NCI-H1092 (cell line): ENCODE measurements at places on chromosomes 5 and 9.

GRCh38 chr5:126450346-126450745 is 27.1 kb downstream of the GRAMD2B start:
- no peak for DNase-seq

DNA sequence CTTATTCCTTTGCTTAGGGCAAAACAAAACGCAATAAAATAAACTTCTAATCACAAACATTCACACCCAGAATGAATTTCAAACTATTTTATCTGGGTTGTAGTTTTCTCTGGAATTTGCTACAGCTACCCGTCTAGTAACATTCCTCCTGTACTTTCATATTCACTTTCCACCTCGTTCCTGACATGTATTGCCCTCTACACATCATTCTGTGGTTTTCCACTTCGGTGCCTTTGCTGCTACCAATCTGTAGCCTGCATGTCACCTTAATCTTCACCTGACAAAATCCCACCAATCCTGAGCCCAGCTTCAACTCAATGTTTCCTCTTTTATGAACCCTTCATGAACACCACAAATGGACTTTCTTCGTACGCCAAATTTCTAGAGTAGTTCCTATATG is 694.1 kb upstream of the C9orf72 start:
- no peak for DNase-seq

- no peak for DNase-seq
These were observed 12.6 kb downstream of the MGAT1 start for GRCh38 chr5:180790020-180790419.

- no peak for DNase-seq
These were observed 64.4 kb downstream of the C9orf85 start for GRCh38 chr9:71975833-71976232.

DNA sequence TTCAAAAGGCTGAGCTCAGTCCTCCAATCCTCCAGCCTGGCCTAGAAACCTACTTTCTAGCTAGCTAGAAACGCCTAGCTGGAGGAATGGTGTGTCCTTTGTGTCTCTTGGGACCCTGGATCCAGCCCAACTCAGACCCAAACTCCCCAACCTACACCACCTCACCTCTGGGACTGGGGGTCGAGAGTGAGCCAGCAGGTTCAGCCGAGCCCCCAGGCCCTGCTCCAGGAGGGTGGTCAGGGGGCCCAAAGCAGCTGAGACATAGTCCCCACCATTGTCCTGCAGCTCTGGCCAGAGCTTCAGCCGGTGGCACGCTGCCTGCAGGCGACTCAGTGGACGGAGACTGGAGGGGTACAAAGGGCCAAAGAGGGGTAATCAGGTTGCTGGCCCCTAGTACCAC is 6.2 kb downstream of the NOL6 start:
- DNase-seq, result no peak

- DNase-seq, result no peak
These were observed 15.5 kb upstream of the HSD17B3 start for GRCh38 chr9:96317335-96317980.

- no peak for DNase-seq
These were observed 384.4 kb downstream of the MTRR start for GRCh38 chr5:8253376-8253775.

- DNase-seq, result no peak
These were observed 14.8 kb downstream of the C5orf15 start for GRCh38 chr5:133953568-133954145.

GRCh38 chr9:93824386-93825294 is 130.5 kb downstream of the BARX1 start:
- no peak for DNase-seq

DNA sequence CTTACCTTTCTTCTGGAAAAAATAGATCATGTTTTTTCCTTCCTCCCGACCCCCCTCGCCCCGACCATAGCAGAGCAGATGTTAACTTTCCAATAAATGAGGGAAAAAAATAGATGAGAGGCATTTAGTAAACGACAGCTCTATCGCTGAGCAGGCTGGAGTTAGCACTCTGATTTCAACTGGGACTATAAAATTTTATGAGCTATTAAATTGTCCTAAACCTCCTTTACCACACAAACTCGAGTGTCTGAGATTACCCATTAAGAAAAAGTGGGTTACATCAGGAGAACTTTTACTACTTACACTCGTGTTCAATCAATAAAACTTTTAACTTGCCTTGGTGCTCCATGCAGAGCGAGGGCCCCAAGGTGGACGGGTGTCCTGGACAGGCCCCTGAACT is 59.8 kb upstream of the RNU6ATAC start:
- no peak for DNase-seq
